Stimulated activated CD4-positive, alpha-beta T cell treated with anti-CD3 and anti-CD28 coated beads, Interleukin-2, amount 100 ng/mL, for 24 hours (primary cell): ENCODE measurements at places on chromosomes 7 and 10.

DNA sequence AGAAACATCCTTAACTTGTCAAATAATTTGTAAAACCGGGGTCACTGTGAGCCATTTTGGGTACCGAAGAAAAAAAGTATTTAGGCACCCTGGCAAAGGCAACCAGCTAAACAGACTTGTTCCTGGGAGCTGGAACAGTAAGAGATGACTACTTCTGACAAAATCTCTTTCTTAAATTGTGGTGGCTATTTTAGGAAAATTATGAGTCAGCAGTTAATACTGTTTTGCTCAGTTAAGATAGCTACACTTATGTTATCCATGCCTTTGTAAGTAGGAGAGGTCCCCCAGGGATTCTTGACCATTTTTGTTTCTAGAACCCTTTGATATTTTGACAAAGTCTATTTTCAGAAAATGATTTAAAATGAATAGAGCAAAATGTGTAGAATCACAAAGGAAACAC lies 68.7 kb downstream of the TAX1BP1 start:
- DNase-seq, result no peak

- DNase-seq, result no peak
Observed at GRCh38 chr10:99682032-99682431, 22.7 kb downstream of the ENTPD7 start.

DNA sequence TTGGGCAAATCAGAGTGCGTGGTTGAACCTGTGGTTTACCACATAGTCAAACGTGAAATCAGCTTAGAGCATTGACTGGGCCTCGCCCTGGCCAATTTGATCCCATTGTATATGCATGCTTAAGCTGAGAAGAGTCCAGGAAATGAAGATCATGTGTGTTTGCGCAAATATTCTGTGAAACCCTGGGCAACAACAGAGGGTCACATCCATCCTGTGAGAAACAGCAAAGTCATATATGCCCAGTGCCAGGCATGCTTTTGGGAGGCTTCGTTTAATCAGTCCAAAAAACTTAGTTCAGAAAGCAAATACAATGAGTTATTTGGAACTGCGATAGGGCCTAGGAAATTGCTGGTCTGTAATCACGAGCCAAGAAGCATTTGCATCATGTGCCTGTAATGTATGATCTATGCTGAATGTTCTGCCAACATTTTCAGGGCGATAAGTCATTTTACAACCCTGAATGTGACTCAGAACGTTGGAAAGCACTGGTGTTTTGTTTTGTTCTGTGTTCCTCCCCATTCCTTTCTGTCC lies 412.1 kb upstream of the CELF2 start:
- no peak for DNase-seq

DNA sequence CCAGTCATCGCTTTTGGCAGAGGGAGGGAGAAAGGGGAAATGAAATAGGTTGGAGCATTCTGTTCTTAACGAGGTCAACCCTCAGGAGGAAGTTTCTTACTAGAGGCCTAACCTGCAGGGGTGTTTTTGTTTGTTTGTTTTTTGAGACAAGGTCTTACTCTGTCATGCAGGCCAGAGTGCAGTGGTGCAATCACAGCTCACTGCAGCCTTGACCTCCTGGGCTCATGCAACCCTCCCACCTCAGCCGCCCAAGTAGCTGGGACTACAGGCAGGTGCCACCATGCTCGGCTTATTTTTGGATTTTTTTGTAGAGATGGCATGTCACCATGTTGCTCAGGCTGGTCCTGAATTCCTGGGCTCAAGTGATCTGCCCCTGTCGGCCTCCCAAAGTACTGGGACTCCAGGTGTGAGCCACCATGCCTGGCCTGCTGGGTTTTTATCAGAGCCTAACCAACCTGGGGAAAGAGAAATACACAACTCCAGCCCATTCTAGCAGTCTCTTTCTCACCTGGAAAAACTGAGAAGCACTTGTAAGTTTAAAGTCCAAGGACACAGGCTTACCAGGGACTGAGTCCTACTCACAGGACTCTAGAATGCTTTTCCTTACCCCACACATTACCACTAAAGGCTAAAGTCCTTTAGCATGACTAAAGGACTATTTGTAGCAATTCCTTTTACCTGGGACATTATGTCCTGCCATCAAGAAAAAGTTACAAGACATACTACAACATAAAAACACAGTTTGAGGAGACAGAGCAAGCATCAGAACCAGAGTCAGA lies 101.0 kb upstream of the EGFR start:
- DNase-seq, result no peak

GRCh38 chr7:12315049-12315448 lies 88.6 kb downstream of the VWDE start:
- DNase-seq, result no peak
